ENCODE measurements at places on chromosomes 6 and 20.

- DNase-seq, result no peak
Observed at GRCh38 chr6:157145656-157146285, 177.5 kb downstream of the TMEM242 start.

- no peak for DNase-seq
Observed at GRCh38 chr20:45518282-45518681, 2.9 kb upstream of the SPINT3 start.

DNA sequence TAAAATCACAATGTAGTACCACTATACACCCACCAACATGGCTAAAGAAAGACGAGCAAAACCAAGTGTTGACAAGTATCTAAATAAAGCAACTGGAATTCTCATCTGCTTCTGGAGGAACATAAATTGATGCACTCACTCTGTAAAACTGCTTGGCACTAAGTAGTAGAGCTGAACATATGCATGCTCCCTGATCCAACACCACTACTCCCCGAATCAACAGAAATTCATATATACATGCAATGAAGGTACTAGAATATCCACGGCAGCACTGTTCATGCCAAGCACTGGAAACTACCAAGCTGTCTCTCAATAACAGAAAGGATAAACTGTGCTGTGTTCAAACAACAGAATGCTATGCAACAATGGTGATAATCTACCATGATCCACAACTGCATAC is 219.5 kb upstream of the RIN2 start:
- no peak for DNase-seq

GRCh38 chr6:18425218-18425617 is 38.1 kb downstream of the RNF144B start:
- no peak for DNase-seq

DNA sequence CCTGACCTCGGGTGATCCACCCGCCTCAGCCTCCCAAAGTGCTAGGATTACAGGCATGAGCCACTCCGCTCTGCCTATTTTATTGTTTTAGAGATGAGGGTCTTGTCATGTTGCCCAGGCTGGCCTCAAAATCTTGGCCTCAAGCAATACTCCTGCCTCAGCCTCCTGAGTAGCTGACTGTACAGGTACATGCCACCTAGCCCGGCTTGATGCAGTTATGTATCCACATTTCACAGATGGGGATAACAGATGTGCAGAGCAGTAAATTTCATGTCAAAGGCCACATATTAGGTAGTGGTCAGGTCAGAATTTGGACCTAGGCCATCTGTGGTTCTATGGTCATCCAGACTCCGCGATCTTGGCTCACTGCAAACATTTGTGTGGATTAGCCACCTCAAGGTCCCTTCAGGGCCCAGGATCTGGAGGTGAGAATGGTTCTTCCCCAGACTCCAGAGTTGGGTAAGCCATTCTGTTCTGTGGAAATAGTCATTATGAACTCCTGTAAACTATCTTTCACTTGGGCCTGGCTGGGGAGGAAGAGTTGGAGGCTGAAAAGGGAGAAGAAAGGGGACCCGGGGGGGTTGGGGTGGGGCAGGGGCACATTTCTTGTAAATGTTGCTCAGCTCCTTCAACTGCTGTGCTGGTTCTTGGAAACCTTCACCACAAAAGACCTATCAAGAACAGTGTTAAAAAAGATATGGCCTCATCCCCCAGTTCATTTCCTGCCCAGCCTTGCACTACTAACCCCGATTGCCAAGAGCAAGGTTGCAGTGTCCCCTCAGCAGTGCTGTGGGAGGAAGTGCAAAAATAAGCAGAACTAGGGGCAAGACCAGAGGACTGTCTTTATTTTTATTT is 13.0 kb downstream of the PIM1 start:
- peak; percentile 31 for DNase-seq

DNA sequence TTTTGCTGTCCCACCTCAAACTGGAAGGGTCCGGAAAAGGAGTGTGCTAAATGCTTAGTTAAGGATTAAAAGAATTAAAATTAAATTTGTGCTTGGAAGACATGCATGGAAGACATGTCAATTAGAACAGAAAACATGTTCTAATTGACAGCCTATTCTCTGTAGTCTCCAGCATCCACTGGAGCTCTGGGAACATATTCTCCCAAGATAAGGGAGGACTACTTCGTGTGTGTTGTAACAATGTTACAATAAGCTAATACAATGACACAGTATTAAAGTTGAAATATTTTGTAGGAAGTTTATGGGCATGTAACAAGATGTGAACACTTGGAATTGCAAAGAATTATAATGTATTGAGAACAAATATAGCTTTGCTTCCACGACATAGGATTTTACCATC is 567.4 kb upstream of the CITED2 start:
- no peak for DNase-seq

Data from effector CD4-positive, alpha-beta T cell (primary cell).